CD4-positive, CD25-positive, alpha-beta regulatory T cell (primary cell): ENCODE measurements at places on chromosomes 16 and 17. TPM values are rescaled to one million over a fixed set of nuclear protein-coding genes. Genes with fewer than 3 reads are reported as not detected.

The KRTAP4-4 gene
- not detected for total RNA-seq

The PRSS53 gene
- 8.2 TPM for total RNA-seq

The LDHD gene
- total RNA-seq = not detected

The LCAT gene
- 11.0 TPM for total RNA-seq

The CCL2 gene
- total RNA-seq = not detected

The FGF11 gene
- 3.3 TPM for total RNA-seq

The TVP23A gene
- 0.20 TPM for total RNA-seq

- H3K4me3 ChIP-seq = no peak overlapping the region
- DNase-seq = no peak
- no peaks in the 10 kb centered on the region for H3K36me3 ChIP-seq
- H3K27me3 ChIP-seq = peaks cover 17% of the 10 kb centered on the region
Measured at GRCh38 chr17:79785900-79786810, 8.2 kb downstream of the CBX2 start.

DNA sequence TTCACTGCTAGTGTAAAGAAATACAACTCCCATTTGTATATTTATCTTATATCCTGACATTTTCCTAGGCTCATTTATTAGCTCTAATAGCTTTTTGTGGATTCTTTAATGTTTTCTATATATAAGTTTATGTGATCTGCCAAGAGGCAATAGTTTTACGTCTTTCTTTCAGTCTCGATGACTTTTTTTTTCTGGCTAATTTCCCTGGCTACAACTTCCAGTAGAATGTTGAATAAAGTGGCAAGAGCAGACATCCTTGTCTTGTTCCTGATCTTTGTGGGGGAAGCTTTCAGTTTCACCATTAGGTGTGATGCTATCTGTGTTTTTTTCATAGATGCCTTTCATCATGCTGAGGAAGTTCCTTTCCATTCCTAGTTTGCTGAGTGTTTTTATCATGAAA is 43.9 kb upstream of the ABCA3 start:
- no peak for DNase-seq
- no peaks in the 10 kb centered on the region for H3K36me3 ChIP-seq
- H3K27me3 ChIP-seq = peaks cover 4% of the 10 kb centered on the region
- no peak overlapping the region for H3K4me3 ChIP-seq
- H3K4me1 ChIP-seq = no peaks in the 10 kb centered on the region

DNA sequence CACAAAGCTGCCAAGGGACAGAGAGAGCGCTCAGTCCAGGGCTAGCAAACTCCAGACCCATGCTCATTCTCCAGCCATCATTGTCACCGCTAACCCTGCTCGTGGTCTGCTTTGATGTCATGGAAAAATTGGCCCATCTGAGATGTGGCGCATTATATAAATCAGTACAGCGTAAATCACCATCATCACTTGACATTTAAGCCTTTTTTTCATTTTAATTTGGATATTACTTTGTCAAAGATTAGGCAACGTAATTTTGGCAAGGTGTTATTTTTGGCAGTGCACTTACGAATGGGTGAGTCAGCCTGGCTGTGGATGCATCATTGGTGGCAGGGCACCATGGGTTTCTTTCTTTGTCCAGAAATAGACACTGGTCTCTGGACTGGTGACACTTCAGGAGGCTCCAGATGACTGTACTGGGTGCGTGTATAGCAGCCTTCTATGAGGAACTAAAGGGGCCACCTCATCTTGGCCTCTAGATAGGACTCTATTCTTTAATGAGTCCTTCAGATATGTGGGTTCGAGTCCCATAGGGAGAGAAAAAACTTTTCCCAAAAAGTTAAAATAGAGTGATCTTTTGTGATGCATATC is 166.3 kb downstream of the MSI2 start:
- no peak overlapping the region for H3K4me3 ChIP-seq
- no peak overlapping the region for H3K27ac ChIP-seq
- H3K36me3 ChIP-seq = peaks cover 4% of the 10 kb centered on the region
- H3K4me1 ChIP-seq = peaks cover 22% of the 10 kb centered on the region

DNA sequence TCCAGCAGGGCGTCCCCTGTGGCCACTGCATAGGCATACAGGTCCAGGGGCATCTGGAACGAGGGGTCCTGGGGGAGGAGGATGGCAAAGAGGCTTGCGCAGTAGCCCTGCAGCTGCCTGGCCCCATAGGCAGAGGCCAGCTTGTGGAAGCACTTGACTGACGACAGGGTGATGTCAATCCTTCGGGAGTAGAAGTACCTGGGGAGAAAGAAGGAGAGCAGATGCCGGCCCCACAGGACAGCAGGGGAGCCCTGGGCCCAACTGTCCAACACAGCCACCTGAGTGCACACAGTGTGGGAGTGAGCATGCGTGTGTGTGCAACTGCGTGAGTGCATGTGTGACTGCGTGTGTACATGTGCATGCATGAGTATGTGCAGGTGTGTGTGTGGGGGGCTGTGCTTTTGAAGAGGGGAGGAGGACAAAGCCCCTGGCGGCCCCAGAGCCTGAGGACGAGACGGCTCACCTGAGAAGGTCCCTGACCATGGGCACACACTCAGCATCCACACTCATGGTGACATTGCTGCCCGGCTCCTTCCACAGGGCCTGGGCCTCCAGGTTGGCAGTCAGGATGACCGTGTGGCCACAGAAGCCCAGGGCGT is 7.1 kb downstream of the LGALS3BP start:
- peaks cover 7% of the 10 kb centered on the region for H3K4me1 ChIP-seq
- no peaks in the 10 kb centered on the region for H3K27me3 ChIP-seq
- no peaks in the 10 kb centered on the region for H3K36me3 ChIP-seq
- H3K4me3 ChIP-seq = no peak overlapping the region
- DNase-seq = no peak

DNA sequence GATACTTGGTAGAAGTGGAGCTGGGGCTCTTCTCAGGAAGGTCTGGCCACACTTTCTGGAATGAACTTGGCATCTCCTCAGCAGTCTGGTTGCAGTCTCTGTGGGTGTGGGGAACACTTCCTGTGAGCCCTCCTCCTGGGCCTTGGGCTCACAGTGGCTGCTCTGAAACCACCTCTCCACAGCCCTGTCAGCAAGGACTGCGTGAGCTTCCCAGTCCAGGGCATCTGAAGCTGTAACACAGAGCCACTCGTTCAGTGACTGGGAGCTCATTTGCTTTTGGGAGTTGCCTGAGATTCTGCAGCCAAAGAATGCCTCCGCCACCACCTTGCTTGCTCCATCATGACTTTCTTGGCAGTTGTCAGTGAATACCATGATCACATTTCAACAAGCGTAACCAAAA is 60.0 kb downstream of the CLEC16A start:
- no peaks in the 10 kb centered on the region for H3K27me3 ChIP-seq
- H3K27ac ChIP-seq = no peak overlapping the region
- H3K36me3 ChIP-seq = peaks cover 34% of the 10 kb centered on the region
- H3K4me1 ChIP-seq = no peaks in the 10 kb centered on the region
- H3K4me3 ChIP-seq = no peak overlapping the region

DNA sequence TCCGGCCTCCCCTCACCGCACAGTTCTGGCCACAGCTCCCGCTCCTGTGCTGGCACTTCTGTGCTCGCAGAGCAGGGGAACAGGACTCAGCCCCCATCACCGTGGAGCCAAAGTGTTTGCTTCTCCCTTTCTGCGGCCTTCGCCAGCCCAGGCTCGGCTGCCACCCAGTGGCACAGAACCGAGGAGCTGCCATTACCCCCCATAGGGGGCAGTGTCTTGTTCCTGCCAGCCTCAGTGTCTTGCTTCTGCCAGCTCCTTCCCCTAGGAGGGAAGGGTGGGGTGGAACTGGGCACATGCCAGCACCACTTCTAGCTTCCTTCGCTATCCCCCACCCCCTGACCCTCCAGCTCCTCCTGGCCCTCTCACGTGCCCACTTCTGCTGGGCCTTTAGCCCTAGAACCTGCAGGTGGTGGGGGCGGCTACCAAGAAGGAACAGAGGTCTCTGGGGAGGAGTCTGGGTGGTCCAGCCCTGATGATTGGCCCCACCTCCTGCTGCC is 645 bp upstream of the ELMO3 start:
- no peak overlapping the region for H3K27ac ChIP-seq
- peaks cover 7% of the 10 kb centered on the region for H3K4me1 ChIP-seq
- H3K4me3 ChIP-seq = no peak overlapping the region
- no peak for DNase-seq

- no peak overlapping the region for H3K27ac ChIP-seq
- H3K27me3 ChIP-seq = no peaks in the 10 kb centered on the region
- no peak for DNase-seq
- H3K36me3 ChIP-seq = no peaks in the 10 kb centered on the region
Measured at GRCh38 chr17:33014751-33015150, 23.1 kb downstream of the SPACA3 start.

DNA sequence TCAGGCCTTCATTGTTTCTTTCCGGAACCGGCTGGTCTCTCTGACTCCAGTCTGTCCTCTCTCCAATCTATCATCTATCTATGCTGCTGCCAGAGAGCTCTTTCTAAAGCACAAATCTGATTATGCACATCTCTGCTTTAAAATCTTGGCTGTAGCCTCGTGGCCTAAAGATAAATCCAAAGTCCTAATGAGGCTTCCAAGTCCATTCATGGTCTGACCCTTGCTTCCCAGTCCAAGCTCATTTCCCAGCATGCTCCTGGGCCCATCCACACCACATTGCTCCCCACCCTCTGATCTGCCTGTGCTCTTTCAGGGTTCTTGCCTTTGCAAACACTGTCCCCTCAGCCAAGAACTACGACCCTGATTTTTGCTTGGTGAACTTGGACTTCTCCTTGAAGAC is 21.5 kb upstream of the PHB1 start:
- no peak overlapping the region for H3K27ac ChIP-seq
- no peak for DNase-seq
- no peaks in the 10 kb centered on the region for H3K4me1 ChIP-seq
- peaks cover 8% of the 10 kb centered on the region for H3K27me3 ChIP-seq
- H3K4me3 ChIP-seq = no peak overlapping the region
- no peaks in the 10 kb centered on the region for H3K36me3 ChIP-seq

DNA sequence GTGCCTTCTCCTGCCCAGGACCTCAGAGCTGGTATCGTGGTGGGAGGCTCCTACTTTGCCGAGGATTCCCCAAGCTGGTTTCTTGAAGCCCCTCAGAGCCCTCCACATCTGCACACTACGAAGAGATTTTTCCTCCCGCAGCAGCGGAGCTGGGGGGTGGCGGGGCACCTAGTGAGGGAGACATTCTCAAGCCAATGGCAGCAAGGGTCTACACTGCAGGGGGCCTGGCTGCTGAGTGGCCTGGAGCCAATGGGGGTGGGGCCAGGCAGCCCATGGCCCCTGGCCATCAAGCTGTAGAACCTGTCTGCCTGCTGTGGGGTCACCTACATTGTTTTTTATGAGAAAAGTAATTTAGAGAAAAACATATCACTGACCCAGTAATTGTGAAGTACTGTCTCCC is 5.0 kb downstream of the SLC26A11 start:
- DNase-seq = no peak
- peaks cover 9% of the 10 kb centered on the region for H3K4me1 ChIP-seq
- no peaks in the 10 kb centered on the region for H3K27me3 ChIP-seq
- no peak overlapping the region for H3K4me3 ChIP-seq
- no peak overlapping the region for H3K27ac ChIP-seq

- no peaks in the 10 kb centered on the region for H3K36me3 ChIP-seq
- peaks cover 24% of the 10 kb centered on the region for H3K27me3 ChIP-seq
- peaks cover 11% of the 10 kb centered on the region for H3K4me1 ChIP-seq
- H3K27ac ChIP-seq = no peak overlapping the region
- H3K4me3 ChIP-seq = no peak overlapping the region
- no peak for DNase-seq
Measured at GRCh38 chr17:49132317-49132698, 261 bp upstream of the B4GALNT2 start.

DNA sequence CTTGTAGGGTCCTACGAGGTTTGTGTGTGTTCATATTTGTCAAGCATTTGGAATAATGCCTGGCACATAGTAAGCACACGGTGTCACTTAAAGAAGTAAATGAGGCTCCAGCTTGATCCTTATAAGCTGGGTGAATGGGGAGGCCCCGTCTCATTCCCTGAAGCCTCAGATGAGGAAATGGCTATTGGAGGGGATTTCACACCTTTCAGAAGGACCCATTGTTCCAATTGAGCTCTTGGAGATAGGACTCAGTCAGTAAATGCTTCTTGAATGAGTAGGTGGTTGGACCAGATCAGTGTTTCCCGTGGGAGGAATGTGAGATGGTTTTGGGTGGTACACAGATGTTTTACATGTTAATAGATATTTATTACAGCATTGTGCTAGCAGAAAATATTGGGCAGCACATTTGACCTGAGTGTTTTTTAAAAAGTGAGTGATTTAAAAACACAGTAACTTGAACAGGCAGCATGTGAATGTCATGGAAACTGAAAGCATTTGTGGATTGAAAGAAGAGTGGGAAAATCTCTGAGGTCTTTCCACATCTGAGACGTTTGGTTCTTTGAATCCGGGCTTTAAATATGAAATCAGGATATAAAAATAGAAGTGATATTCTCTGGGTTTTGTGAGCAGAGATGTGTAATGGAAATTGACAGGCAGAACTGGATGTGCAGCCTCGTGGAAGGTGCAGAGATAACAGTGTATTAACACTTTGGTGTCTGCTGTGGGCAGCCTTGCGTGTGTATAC is 36.4 kb upstream of the ARHGAP17 start:
- H3K4me1 ChIP-seq = peaks cover 41% of the 10 kb centered on the region
- H3K27ac ChIP-seq = peak overlapping the region; percentile 90
- DNase-seq = no peak
- H3K36me3 ChIP-seq = no peaks in the 10 kb centered on the region

DNA sequence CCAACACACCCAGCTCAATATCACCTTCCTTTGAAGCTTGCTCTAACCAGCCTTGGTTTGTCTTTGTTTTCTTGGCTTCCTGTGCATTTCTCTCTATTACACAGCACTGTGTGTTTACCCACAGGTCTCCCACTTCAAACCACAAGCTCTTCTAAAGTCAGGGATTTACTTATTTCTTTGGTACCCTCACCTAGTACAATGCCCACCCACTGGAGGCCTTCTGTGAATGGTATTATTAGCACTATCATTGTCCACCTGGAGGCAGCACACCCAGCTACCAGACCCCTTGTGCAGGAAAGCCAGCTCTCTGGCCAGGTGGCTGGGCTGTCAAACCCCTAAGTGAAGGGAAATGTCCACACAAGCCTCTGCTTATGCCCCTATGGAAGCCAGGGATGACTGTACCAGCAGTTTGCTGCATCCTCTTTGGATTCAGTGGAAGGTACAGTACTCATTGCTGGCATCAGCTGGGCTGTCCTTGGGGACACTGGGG is 9.4 kb upstream of the TOP2A start:
- DNase-seq = peak; percentile 65
- peaks cover 19% of the 10 kb centered on the region for H3K4me1 ChIP-seq

- H3K36me3 ChIP-seq = peaks cover 14% of the 10 kb centered on the region
- DNase-seq = no peak
- no peak overlapping the region for H3K27ac ChIP-seq
- no peak overlapping the region for H3K4me3 ChIP-seq
Measured at GRCh38 chr17:1861391-1862010, 31.7 kb downstream of the RPA1 start.

DNA sequence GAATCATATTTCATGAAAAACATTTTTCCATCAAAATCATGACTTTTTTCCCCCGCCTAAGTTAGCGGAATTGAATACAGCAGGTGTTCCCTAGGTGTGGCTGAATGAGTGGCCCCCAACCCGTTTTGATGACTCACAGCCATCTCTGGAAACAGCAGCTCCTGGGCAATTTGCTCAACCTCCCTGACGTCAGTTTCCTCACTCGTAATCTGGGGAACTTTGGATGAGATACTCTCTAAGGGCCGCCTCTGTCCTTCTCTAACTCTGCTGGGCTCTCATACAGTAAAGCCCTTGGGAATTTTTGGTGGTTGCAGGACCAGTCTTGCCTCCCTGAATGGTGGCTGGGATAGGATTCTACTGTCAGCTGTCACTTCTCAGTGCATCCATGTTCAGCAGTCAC is 11.6 kb upstream of the NTN1 start:
- no peaks in the 10 kb centered on the region for H3K4me1 ChIP-seq
- H3K27ac ChIP-seq = no peak overlapping the region
- H3K36me3 ChIP-seq = no peaks in the 10 kb centered on the region

- no peak overlapping the region for H3K4me3 ChIP-seq
- H3K27me3 ChIP-seq = no peaks in the 10 kb centered on the region
- no peak overlapping the region for H3K27ac ChIP-seq
- no peaks in the 10 kb centered on the region for H3K36me3 ChIP-seq
- DNase-seq = no peak
Measured at GRCh38 chr17:28161311-28161710, 118.8 kb downstream of the NLK start.
